Fibroblast of skin of abdomen (primary cell): ENCODE measurements at places on chromosomes 3 and 15.

DNA sequence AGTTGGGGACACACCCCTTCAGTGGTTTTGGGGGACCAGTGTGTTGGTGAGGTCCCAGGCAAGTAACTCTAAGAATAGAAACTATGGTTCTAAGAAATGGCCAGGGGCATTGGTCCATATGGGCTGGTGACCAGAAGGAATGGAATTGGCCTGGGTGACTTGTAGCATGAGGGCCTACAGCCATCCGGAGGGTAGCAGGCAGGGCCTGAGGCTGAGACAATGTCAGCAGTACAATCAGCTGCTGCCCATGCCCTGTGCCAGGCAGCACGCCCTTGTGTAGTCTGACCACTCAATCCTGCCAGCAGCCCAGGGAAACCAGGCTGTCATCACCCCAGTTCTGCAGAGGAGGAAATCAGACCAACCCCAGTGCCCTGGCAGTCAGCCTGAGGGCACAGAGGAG is 100.6 kb downstream of the DNAJB8 start:
- DNase-seq, result no peak

- DNase-seq, result no peak
Measured at GRCh38 chr3:141642215-141642614, 95.9 kb upstream of the RNF7 start.

- DNase-seq, result no peak
Measured at GRCh38 chr15:71945012-71945411, 134.7 kb downstream of the NR2E3 start.

GRCh38 chr3:54134713-54135112 is 12.4 kb downstream of the CACNA2D3 start:
- no peak for DNase-seq

- DNase-seq, result peak; percentile 71
Measured at GRCh38 chr3:11690863-11691766, 47.4 kb upstream of the VGLL4 start.

GRCh38 chr3:179884136-179884535 is 152.6 kb downstream of the PEX5L start:
- DNase-seq, result no peak

GRCh38 chr3:190012784-190013183 is 107.9 kb downstream of the P3H2 start:
- DNase-seq, result no peak

DNA sequence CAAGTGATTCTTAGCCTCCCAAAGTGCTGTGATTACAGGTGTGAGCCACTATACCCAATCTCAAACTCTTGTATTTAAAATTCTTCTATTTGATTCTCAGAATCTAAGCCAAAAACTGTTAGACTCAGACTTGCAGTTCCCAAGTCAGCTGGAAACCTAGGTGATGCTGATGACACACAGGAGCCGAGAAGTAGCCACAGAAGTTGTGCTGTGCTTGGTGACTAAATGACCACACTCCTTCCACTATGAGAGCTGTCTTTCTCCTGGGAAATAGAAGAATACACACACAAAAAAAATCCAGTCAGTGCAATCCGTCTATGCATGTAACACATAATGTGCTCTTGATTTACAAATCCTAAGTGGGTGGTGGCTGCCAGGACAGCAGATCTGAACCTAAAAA is 33.9 kb downstream of the ILDR1 start:
- no peak for DNase-seq

- DNase-seq, result no peak
Measured at GRCh38 chr15:91196768-91197167, 96.7 kb downstream of the SV2B start.

DNA sequence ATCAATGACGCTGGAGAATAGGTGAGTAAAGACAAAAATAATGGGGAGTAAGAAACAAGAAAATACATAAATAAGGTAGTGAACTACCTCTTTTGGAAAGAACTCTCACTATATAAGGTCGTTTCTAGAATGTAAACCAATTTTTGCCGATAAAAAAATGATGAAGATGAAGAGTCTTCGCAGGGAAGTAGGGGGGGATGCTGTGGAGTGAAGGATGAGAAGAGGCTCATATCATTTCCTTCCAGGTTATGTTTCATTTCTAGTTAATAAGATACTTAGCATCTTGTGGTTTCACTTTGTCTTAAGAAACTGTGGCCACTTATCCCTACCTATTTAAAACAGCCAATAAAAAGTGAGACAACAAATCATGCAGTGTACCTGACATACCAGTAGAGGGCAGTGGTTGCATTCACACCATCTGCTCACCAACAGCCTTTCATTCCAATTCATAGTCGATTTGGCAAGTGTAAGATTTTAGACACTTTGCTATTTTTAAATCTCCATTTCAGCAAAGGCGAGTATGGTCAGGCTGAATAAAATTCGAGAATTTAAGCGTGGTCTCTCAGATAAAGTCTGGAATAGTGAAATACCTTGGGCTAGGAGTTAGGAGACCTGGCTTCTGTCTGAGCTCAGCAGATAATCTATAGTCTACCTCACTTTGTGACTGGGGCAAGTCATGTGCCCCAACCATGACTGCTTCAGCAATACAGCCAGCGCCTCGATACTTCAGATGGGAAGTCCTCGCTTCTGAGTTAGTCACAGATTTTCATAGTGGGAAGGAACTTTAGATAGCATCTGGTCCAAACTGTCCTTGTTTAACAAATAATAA is 28.9 kb upstream of the ICE2 start:
- peak; percentile 63 for DNase-seq

DNA sequence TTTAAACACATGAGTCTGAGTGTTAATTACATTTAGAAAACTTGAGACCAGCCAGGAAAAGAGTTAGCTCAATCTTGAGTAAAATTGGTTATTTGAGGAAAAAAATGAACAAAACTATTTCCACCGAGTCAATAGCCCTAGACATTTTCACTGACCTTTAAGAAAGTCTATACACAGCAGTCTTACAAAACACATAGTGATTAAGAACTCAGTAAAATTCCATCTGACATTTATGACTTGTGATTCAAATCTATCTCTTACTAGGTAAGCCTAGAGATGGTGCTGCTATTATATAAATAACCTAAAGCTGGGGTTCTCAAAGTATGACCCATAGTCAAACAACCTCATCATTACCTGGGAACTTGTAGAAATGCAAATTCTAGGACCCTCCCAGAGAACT is 109.1 kb upstream of the COL8A1 start:
- no peak for DNase-seq

GRCh38 chr3:63914312-63914711 is 2.1 kb upstream of the SCAANT1 start:
- DNase-seq, result peak; percentile 44

- DNase-seq, result peak; percentile 38
Measured at GRCh38 chr3:49906073-49906743, 2.5 kb upstream of the MST1R start.

DNA sequence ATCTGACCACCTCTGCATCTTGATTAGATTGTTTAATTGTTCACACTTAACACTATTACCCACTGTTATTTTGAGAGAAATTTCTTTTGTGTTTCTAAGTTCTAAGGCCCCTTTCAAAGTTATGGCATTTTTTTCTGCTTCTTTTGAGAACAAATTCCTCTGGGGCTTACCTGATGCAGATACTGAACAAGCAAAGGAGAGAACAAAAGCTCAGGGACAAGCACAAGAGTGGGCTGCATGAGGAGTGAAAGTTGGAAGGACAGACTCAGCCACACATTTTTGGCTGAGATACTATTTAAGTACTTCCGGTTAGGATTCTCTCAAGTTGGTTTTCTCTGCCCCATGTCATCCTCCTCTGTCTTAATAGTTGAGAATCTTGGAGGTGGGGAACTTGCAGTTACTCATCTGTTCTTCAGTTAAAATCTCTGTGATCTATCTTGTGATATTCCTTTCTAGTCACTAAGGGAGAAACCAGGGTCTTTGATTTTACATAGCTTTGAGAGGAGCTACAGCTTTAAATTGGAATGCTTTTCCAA is 54.7 kb downstream of the CMTM6 start:
- DNase-seq, result no peak

DNA sequence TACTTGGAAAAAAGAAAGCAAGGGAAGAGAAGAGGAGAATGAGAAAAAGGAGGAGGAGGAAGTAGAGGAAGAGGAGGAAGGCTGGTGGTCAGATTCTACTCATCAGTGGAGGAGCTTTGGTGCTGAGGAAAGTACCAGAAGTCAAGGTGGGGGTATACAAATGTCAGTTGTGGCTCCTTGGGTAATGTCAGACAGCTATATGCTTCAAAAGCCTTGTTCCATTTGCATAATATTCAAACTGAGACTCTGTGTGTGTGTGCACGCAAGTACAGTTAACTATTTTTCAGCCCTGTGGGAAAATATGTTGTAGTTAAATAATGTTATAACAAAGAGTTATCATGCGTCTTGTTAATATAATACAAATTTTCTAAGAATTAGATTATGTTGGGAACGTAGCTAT is 609.7 kb downstream of the PDCD6IP start:
- no peak for DNase-seq

- peak; percentile 89 for DNase-seq
Measured at GRCh38 chr3:11556851-11557644, 86.7 kb downstream of the VGLL4 start.

GRCh38 chr3:59143447-59143846 is 93.6 kb upstream of the CFAP20DC start:
- DNase-seq, result no peak

DNA sequence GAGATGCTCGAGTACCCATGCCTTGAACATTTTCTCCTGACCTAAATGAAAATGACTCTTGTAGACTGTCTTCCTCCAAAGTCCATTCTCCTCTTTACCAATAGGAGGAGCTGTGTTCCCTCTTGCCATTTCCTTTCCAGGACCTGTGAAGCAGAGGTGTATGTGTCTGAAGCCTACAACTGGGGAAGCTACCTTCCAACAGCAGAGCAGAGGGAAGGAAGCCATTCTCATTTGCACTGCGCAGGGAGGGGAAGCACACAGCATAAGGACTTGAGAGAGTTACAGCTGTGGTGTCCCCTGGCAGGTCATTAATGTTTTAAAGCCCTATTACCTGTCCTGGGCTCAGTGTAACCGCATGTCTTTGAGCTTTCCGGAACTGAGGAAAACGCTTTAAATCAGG is 38.7 kb downstream of the HSPBAP1 start:
- DNase-seq, result peak; percentile 32

- DNase-seq, result peak; percentile 15
Measured at GRCh38 chr3:196513697-196514349, 1.3 kb downstream of the SMCO1 start.

DNA sequence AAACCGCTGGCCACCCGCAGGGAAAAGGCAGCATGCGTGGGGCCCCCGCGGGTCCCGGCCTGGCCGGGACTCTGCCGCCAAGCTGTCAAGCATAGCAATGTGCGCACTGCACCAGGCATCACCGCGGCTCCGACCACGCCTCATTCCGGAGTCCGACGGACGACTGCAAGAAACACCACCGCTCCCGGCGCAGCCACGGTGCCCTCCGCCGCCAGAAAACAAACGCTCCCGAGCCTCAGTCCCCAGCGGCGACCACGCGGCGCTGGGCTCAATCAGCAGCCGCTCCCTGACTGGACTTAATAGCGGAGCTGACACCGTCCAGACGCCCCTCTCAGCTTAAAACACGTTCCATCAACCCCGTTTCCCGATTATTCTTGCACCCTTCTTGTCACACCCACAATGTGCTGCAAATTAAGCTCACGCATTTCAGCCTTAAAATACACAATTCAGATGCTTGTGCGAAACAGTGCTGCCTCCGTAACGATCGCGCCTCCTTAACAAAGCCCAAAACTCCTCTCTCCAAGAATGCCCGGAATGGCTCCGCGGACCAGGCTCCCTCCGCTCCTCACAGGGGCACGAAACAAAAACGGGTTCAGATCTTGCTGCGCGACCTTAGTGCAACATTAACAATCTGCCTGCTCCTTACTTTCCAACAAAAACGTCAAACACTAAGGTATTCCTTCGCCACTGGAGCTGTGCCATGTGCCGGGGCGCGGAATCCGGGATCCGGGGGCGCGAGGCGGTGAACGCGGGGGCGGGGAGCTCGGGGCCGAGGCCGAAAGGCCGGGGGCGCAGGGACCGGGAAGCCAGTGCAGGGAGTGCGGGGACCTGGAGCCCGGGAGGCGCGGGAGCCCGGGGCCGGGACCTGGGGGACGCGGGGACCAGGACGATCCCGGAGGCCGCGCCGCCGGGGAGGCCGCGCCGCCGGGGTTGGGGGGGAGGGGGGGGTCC is 655 bp downstream of the CYFIP1 start:
- peak; percentile 36 for DNase-seq

- DNase-seq, result no peak
Measured at GRCh38 chr3:24639481-24640329, 145.1 kb upstream of the THRB start.
